Left hindlimb (tissue), 1 donor: ENCODE measurements at places on chromosomes 1 and 21.

GRCh38 chr1:118979754-118980575 lies 8.2 kb downstream of the TBX15 start:
- peak; percentile 53 for DNase-seq

DNA sequence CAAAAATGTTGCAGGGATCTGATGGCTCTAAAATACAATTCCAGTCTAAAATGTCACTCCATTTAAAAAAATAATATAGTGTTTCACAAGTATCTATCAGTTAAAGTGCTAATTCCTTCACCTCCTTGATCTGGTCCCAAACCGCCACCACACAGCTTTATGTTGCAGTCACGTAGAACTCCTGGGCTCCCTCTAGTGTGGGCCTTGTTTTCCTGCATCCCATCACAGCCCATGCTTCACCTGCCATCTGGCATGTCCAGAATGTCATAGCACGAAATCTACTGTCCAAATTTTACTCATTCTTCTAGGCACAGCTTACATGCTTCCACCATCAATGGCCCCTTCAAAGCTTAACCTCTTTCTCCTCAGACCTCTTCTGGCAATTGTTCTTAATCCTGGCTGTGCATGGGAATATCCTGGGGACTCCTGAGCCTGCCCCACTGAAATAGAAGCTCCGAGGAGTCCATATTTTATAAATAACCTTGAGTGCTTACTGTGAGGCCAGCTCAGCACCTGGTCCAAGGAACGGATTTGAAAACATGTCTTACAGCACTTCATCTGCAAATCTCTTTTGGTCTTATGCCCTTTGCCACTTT lies 15.5 kb downstream of the FYB2 start:
- DNase-seq: no peak

- DNase-seq: peak; percentile 48
Observed at GRCh38 chr21:16838331-16838730, 674.5 kb upstream of the CXADR start.

GRCh38 chr1:45394342-45394741 lies 54.1 kb upstream of the MUTYH start:
- DNase-seq: no peak

DNA sequence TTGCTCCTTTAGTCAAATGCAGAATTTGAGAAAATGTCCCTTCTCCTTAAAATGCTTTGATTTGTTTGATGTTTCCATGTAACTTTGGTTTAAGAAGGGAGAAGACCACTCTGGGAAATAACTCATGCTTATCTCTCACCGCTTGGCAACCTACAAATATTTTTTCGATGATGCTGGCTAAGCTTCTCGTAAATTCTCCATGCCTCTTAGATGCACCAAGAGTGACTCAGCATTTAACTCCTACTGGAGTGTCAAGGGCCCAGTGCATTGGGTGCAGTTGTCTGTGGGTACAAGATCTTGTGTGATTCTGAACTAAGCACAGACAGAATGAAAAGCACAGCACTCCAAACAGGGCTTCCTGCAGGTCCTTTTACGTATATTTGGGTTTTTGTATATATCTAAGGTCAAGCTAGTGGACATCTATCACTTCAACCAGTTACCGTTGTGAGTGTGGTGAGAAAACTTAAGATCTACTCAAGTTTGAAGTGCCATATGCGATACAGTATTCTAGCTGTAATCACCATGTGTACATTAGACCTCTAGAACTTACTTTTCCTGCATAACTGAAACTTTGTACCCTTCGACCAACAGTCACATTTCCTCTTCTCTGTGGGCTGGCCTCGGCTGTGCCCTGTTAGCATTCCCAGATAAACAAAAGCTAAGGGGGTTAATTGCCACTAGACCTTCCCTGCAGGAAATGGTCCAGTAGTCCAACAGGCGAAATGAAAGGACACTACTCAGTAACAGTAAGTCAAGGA lies 55.8 kb downstream of the COL18A1 start:
- no peak for DNase-seq

GRCh38 chr21:17784604-17785402 lies 34.4 kb downstream of the C21orf91 start:
- no peak for DNase-seq

GRCh38 chr1:186683652-186684410 lies 3.6 kb upstream of the PTGS2 start:
- no peak for DNase-seq

- DNase-seq: no peak
Observed at GRCh38 chr1:58857680-58858673, 74.1 kb upstream of the JUN start.

DNA sequence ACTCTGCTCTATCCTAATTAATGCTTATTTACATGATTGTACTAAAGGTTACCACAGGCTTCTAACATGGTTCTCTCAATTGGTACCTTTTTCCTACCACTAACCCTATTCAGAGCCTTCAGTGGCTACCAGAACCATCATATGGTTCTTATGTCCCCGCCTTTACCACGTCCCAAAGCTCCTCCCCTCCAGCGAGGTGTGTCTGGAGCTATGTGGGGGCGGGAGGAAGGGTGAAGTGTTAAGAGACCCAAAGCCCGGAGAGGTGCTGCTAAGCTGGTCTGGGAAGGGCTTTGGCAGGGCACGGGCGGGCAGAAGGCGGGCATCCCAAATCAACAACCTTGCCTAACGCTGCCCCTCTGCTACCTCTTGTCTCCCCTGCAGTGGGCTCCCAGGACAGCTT lies 10.0 kb downstream of the SPATA46 start:
- no peak for DNase-seq

DNA sequence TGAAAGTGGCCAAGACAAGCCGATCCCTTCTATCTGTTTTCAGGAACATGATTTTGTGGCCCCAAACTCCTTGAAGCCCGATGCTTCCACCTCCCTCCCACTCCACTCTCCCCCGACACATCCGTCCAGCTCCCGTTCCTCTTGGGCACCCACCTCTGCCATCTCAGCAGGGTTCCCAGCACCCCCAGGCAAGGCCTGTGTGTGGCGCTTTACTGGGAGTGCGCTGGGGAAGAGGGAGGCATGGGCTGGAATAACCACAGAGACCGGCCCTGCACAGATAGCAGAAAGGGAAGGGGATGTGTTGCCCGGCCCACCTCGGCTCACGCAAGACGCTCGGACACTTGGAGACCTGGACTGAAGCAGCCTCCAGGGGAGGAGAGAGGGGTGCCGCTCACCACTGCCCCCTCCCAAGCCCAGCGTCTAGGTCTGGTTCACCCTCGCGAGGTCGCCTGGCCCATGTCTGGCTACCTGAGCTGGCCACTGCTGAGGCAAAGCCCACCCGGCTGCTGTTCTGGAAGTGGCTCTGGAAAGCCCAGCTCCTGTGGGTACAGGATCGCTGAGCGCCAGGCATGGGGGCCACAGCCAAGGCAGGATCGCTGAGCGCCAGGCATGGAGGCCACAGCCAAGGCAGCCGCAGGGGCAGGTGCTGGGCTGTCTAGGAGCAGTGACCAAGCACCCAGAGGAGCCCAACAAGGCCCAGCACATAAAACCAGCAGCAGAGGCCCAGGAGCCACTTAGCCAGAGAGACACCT lies 23.8 kb upstream of the COL18A1 start:
- DNase-seq: peak; percentile 25
